ENCODE measurements at places on chromosomes 1 and 21.
A peak's percentile ranks its signal among the peaks of the same experiment; 100 is the strongest.

DNA sequence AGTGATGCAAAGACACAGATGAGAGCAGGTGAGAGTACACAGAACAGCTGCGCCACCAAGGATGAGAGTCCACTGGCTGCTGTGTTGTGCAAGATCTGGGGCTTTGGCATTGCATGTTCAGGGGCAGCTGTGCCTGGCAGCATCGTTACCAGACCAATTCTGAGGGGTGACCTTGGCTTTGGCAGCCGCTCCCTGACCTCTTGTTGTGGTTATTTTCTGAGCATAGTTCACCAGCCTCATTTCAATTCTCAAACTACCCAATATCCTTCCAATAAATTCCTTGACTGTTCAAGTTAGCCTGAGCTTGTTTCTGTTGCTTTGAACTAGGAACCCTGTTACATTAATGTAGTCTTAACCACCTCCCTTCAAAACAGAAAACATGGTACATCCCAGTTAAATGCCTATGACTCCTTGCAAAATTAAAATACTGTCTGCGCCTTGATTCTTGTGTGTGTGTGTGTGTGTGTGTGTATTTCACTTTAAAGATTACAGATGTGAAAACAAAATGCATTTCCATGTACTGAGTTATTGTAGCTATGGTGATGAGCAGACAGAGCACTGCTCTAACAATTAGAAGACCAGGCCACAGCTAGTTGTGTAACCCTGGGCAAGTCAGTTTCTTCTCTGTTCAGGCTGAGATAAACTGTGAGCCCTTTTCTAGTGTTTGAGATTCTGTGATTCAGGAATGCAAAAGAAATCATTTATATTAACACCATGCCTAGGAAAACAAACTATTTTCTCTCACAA is 106.3 kb upstream of the GUCA2B start:
- DNase-seq = no peak

DNA sequence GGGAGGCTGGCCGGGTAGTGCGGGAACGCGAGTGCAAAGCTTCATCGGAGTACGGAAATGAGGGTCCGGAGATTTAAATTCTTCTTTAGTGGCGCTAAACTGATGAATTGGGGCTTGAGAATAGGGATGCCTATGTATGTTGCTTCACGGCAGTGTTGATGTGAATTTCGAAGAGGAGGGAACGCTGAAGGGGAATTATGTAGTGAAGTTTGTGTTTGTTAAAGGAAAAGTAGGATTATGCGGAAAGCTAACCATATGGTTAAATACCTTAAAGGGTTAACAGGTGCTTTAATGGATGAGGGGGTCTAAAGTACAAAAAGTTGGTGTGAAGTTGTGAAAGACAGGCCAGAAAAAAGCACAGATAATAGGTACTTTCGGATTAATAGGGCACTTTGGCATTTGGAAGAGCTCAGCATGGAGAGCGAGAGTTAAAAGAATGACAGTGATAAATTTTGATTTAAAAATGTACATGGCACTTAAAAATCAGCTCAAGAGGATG is 1.4 kb downstream of the HS2ST1 start:
- no peak for DNase-seq

DNA sequence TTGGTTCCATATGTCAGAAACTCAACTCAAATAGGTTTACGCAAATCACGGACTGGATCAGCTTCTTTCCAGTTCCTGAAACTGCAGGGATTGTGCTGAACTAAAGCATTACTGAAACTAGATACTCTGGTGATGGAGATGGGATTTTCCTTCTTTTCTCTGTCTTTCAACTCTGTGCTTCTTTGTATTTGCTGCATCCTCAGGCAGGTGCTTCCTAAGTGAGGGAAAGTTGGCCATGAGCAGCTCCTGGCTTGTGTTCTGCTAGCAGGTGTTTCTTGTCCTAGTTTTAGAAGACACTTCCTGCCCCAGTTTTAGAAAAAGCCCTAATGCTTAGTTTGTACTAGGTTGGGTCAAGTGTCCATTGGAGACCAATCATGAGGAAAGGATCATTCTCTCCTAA is 86.7 kb upstream of the USP24 start:
- no peak for DNase-seq

- no peak for DNase-seq
Observed at GRCh38 chr1:229579059-229579673, 20.7 kb upstream of the ABCB10 start.

GRCh38 chr1:79859212-79859948 is 852.9 kb upstream of the ADGRL4 start:
- no peak for DNase-seq

- DNase-seq = no peak
Observed at GRCh38 chr1:228000416-228000815, 6.4 kb upstream of the WNT3A start.

- peak; percentile 2 for DNase-seq
Observed at GRCh38 chr1:243848858-243849420, 1.1 kb downstream of the AKT3 start.

- DNase-seq = no peak
Observed at GRCh38 chr1:211737115-211738035, 62.0 kb upstream of the NEK2 start.

DNA sequence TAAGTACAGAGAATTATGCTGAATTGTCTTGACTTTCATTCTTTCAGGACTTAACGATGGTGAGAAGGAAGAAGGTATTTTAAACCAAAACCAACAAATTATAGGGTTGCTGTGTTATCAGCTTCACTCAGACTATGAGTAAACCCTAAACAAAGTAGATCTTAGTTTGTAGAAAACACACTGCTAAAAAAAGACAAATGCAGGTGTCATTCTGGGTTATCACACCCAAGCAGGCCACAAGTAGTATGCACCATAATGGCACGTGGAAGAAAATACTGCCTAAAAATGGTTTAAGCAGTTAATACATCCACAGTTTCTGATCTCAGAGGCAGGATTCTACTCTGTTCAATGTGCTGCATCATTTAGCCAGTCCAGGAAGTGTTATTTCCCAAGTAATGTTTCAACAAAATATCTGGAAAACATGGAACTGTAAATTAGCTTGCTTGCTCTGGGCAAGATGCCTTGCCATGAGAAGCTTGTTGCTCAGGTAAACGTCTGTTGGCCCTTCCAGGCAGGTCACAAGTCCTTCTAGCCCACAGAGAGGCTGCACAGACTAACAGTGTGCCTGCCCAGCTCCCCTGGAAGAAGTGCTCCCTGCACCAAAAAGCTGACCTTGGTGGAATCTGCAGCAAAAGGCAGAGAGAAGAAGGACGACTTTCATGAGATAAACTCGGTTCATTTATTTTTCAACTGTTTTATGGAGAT is 4.1 kb downstream of the DIPK1A start:
- no peak for DNase-seq

DNA sequence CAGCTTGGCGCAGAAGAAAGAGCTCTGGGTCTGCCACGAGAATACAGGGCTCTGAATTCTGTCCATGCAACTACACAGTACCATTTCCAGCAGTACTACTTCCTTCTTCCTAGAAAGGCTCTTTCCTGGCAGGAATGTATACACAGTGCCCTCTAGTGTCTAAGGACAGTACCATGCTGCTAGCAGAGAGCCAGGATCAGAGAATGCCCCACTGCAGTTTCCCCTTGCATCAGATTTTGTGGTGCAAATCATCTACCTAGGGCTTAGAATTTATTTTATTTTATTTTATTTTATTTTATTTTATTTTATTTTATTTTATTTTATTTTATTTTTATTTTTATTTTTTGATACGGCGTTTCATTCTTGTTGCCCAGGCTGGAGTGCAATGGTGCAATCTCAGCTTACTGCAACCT is 50.8 kb downstream of the PAX7 start:
- DNase-seq = peak; percentile 40

- DNase-seq = no peak
Observed at GRCh38 chr1:190303501-190303900, 174.2 kb downstream of the BRINP3 start.

DNA sequence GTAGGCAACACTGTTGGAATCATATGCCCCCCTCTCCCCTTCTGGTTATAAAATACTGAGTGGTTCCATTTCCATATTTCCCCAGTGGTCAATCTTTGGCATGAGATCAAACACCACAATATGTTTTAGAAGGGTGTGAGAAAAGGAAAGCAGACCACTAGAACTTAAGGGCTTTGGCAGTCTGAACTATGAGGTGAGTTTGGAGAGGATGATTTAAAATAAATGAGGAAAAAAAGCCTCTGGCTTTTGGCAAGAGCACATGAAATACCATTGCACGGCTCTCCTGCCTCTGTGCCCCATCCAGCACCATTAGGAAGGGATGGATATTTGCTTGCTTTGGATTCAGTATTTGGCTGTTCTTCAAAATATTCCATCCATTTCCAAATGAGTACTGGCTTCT is 339.5 kb upstream of the C1orf87 start:
- no peak for DNase-seq

GRCh38 chr1:41540886-41541591 is 56.6 kb upstream of the EDN2 start:
- DNase-seq = no peak

GRCh38 chr1:18175530-18176377 is 68.2 kb downstream of the IGSF21 start:
- no peak for DNase-seq

DNA sequence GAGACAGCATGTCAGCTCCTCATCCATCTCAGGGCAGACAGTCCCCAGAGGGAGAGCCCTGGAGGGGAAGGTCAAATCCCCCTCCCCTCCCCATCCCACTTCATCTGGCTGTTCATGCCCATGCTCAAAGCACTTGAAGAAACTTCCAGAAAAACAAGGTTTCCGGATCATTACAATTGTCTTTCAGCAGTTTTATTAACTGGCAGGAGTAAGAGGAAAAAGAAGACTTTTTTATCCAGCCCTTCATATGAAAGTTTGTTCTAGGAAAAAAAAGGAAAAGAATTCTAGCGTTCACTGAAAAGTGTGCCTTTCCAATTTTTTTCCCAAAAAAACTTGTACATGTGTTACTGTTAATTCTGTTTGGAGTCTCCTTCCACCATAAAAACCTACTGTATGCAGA is 145.7 kb upstream of the TIAM1 start:
- DNase-seq = no peak

GRCh38 chr1:84027368-84027767 is 28.4 kb upstream of the TTLL7 start:
- DNase-seq = no peak

- no peak for DNase-seq
Observed at GRCh38 chr1:107363154-107363553, 222.3 kb downstream of the NTNG1 start.

DNA sequence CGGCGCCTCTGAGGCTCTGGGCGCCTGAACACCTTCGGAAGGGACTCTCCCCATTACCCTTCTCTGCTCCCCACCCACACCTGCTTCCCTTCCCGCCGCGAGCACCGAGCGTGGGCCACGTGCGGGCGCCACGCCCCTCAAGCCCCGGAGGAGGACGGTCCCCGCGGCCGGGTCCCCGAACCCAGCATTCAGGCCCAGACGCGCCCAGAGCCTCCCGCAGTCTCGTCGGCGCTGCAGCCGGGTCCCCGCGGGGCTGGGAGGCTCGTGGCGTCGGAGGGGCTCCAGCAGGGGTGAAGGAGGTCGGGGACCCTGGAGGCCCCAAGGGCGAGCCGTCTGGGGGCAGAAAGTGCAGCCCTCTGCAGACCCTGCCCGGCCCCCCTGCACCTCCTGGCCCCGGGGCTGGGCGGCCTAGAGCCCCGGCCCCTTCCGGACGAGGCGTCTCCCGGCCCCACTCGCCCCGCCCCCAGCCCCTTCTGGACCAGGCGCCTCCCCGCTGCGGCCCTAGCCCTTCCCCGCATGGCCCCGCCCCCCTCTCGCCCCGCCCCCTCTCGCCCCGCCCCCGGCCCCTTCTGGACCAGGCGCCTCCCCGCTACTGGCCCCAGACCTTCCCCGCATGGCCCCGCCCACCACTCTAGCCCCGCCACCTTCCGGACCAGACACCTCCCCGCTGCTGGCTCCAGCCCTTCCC is 378 bp upstream of the SMIM1 start:
- DNase-seq = peak; percentile 95

GRCh38 chr1:37073854-37074379 is 39.6 kb upstream of the GRIK3 start:
- DNase-seq = no peak

DNA sequence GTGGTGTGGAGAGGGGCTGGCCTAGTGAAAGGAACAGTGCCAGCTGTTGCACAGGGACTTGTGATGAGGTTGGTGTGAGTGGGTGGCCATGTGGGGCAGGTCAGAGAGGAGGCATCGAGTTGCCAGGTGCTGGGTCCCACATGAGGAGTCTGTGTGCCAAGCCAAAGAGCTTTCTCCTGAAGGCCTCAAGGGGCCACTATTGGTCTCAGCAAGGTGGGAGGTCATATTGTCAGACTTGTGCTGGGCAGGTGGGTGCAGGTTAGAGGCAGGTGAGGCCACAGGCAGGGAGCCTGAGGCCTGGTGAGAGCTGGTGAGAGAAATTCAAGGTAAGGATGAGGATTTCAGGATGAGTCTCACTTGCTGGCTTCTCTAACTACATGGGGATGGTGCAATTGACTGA is 256.8 kb downstream of the DISC1 start:
- DNase-seq = no peak

DNA sequence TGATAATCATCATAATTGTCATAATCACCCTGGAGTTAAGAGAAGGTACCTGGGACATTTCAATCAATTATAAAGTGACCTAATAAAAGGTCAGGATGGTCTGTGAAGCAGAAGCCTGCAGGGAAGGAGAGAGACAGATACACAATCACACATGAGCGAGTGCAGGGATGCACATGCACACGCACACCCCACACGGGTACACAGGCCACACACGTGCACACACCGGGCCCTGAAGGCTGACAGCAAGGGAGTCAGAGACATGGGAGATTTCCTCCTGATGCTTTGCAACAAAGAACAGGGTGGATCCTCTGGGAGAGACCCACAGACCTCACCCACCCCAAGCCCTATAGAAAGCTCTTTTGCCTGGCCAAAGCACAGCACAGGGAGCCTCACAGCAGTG is 82.3 kb upstream of the ZC3H12A start:
- DNase-seq = no peak

DNA sequence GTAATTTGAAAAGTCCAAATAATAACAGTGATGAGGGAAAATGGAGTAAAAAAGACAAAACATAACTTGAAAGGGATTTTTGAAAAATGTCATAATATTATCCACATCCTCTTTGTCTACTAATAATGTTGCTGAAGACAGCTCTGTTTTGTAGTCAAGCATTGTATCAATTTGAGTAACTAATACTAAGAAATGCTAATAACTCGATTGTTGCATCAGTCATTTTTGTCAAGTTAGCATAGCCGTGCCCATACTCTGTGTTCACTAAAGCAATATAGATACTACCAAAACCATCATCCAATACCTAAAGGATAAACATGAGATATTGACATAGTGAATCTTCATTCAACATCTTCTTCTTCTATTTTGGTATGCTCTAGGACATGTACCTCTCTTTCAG is 17.3 kb downstream of the PDC start:
- no peak for DNase-seq

GRCh38 chr1:229132706-229133105 is 138.2 kb upstream of the RAB4A start:
- no peak for DNase-seq

- DNase-seq = no peak
Observed at GRCh38 chr1:197480446-197480845, 212.4 kb downstream of the CRB1 start.

GRCh38 chr1:199931666-199932377 is 95.7 kb upstream of the NR5A2 start:
- DNase-seq = peak; percentile 81

- no peak for DNase-seq
Observed at GRCh38 chr1:117652421-117652820, 46.6 kb downstream of the TENT5C start.

GRCh38 chr1:171981303-171981702 is 140.0 kb downstream of the DNM3 start:
- DNase-seq = no peak

Measured in erythroblast (primary cell).